Inflammatory macrophage treated with lipopolysaccharide for 4 hours (primary cell): ENCODE measurements at places on chromosomes 12 and 14.

- no peak for DNase-seq
These were observed at the start of gene AQP6 for GRCh38 chr12:49972641-49973360. TSS of gene AQP6 (plus strand) at chr12:49972947. CDS start at chr12:49973174, 227 bp downstream.

DNA sequence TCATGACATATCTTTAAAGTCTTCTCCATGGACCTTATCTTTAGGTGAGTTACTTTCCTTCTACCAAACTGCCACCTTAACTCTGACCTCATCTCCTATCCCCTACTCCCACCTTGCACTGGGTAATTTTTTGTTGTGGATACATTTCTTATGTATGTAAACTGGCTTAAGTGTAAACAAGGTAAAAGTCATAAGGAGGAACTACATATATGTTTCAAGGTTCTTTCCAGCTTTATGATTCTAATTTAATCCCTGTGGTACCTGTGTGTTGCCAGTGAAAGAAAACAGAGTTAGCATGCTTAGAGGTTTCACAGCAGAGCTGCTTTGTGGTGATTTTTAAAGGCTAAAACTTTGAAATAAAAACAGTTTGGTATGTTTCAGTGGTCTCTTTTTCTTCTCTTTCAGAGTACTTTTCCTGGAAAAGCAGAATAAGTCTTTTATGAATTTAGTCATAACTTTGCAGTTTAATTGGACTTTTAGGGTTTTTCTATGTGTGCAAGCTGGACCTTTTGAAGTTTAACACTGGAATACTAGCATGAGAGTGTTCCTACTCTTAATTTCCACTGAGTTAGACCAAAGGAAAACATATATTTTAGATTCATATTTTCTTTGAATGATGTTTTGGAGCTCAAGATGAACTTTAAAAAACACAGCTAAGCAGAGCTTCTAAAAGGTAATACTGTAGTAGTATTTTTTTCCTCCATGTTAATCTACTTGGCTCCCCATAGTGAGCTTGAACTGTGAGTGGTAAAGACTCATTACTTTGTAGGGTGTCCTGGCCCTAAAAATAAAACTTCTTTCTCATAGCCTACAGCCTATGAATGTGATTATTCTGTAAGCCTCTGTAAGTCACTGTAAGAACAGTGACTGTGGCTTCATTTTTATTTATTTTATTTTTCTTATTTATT is 105.4 kb downstream of the FUT8 start:
- no peak for DNase-seq

- no peak for DNase-seq
These were observed 293.9 kb downstream of the RAD51B start for GRCh38 chr14:68113343-68113930.

GRCh38 chr12:101962486-101962885 is 85.1 kb downstream of the DRAM1 start:
- DNase-seq = no peak

GRCh38 chr12:85006206-85006605 is 29.9 kb downstream of the TSPAN19 start:
- no peak for DNase-seq

GRCh38 chr14:96805956-96806355 is 8.8 kb downstream of the VRK1 start:
- no peak for DNase-seq

DNA sequence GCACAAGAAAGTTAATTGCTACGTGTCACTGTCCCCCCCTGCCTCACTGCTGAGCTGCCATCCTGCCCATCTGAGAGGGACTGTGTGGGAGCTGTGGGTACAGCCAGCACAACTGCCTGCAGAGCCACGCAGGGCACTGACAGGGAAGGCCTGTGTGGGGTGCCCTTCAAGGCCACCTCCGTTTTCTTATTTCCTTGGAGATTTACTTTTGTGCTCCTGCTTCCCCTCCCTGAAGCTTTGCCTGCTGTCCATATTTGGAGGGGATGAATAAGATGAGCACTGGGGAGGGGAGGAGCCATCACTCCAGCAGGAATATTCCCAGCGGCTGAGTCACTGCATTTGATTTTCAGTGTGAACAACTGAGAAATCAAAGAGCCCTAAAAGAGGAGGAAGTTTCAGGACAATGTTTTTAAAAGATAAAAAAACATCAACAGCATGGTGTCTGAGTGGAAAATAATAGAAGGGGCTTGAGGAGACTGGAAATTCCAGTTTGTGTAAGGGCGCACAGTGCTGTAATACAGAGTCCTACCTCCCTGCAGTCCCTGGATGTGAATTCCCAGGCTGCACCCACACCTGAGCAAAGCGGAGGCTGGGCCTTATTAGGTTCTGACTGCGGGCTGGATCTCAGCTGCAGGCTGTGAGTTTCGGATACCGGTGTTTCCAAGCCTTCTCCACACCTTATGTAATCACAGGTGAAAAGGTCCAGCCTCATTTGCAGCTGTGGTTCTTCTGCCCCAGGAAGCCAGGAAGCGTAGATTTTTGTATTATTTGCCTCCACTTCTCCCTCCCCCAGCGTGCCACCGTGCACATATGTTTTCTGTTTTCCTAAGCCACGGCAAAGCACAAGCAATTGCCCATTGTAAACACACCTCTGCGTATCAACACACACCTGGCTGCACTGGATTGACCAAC is 192.6 kb upstream of the BCL2L14 start:
- DNase-seq = peak; percentile 47

DNA sequence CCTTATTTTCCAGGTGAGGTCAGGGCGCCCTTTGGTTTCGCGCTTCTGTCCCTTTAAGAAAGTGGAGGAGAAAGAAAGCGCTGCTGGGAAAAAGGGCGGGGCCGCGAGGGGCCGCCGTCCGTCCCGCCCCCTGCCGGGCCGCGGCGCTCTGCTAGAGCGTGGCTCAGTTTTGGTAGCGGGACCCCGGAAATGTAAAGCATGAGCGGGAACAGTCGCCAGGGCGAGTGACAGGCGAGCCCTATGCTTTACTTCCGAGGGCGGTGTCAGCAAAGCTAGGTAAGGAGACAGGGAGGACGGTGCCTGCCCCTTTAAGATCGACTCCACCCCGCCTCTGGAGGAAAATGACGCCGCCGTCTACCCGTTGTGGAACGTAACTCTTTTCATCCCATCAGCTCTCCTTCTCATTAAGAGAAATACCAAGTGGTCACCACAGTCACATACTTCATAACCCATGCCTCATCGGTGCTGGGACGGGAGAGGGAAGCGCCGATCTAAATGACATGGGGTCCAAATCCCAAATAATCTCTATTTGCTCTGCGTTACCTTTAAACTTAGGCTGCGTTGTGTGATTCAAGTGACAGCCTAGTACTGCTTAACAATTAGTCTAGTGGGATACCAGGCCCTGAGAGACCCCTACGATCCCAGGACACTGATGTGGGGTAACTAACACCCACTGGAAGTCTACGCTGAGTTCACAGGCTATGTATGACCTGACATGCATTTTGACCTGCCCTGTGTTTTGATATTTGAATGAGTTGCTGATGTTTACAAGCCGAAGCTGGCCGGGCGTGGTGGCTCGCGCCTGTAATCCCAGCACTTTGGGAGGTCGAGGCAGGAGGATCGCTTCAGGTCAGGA is at the start of gene ETFBKMT:
ETFBKMT (plus strand) TSS at position 602 of the 856 bp plus-strand sequence. CDS start 2,266 bp downstream, outside the sequence.
- DNase-seq = peak; percentile 95

- no peak for DNase-seq
These were observed 78.5 kb downstream of the PTPN21 start for GRCh38 chr14:88476214-88476774.

GRCh38 chr12:112815589-112816321 is 24.2 kb downstream of the RPH3A start:
- no peak for DNase-seq
